ENCODE measurements at places on chromosomes 12 and 14.

- no peak for DNase-seq
These were observed 125.9 kb upstream of the FOXN3 start for GRCh38 chr14:89542786-89543424.

GRCh38 chr14:50947446-50947845 is 3.2 kb upstream of the PYGL start:
- DNase-seq = no peak

- DNase-seq = no peak
These were observed 1592.4 kb upstream of the SEL1L start for GRCh38 chr14:83126076-83126475.

- DNase-seq = no peak
These were observed 105.1 kb downstream of the RERG start for GRCh38 chr12:15116086-15116485.

- DNase-seq = no peak
These were observed 207.5 kb upstream of the RTL1 start for GRCh38 chr14:101110729-101111619.

DNA sequence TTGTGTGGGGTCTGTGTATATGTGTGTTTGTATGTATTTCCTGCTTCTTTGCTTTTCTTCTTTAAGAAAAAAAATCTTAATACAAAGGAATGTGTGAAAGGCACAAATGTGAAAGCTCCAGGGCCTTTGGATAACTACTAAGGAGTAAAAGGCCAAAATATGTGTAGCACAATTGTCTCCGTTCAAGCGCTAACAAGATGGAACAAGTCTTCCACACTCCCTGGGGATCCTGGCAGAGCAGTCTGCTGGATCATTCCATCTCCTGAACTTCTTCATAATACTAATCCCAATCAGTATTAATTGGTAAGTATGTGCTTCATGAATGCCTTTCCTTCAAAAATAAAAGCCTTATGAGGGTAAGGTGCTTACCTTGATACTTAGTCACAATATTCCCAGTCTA is 462.5 kb upstream of the TBX3 start:
- DNase-seq = no peak

DNA sequence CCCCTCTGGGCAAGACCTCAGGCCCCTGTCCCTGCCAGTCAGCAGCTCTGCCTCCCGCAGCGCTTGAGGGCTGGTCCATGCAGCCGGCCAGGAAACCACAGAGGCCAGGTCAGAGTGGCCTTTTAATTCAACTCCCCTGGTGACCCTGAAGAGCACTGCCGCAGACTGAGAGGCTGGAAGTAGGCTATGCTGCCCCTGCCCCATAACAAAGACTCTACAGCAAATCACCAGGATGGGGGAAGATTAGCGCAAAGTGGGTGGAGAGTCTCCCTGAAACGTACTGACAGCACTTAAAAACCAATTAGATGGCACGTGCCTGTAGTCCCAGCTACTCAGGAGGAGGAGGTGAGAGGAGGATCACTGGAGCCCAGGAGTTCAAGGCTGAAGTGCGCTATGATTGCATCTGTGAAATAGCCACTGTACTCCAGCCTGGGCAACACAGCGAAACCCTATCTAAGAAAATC is 70.5 kb downstream of the ITPK1 start:
- no peak for DNase-seq

DNA sequence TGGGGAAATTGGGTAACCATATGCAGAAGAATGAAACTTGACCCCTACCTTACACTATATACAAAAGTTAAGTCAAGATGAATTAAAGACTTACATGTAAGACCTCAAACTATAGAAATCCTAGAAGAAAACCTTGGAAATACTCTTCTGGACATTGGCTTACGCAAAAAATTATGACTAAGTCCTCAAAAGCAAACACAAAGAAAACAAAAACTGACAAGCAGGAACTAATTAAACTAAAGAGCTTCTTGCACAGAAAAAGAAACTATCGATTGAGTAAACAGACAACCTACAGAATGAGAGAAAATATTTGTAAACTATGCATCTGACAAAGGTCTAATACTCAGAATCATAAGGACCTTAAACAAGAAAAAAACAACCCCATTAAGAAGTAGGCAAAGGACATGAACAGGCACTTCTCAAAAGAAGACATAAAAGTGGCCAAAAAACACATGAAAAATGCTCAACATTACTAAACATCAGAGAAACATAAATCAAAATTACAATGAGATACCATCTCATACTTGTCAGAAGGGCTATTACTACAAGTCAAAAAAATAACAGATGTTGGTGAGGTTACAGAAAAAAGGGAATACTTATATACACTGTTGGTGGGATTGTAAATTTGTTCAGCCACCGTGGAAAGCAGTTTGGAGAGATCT is 37.0 kb upstream of the CFAP54 start:
- no peak for DNase-seq

GRCh38 chr14:29016050-29016900 is 249.7 kb downstream of the FOXG1 start:
- DNase-seq = no peak

- DNase-seq = no peak
These were observed 9.8 kb upstream of the RIMKLB start for GRCh38 chr12:8687846-8688601.

- no peak for DNase-seq
These were observed 1075.8 kb upstream of the FLRT2 start for GRCh38 chr14:84454114-84454513.

GRCh38 chr12:46212108-46212982 is 56.5 kb downstream of the SLC38A1 start:
- DNase-seq = no peak

DNA sequence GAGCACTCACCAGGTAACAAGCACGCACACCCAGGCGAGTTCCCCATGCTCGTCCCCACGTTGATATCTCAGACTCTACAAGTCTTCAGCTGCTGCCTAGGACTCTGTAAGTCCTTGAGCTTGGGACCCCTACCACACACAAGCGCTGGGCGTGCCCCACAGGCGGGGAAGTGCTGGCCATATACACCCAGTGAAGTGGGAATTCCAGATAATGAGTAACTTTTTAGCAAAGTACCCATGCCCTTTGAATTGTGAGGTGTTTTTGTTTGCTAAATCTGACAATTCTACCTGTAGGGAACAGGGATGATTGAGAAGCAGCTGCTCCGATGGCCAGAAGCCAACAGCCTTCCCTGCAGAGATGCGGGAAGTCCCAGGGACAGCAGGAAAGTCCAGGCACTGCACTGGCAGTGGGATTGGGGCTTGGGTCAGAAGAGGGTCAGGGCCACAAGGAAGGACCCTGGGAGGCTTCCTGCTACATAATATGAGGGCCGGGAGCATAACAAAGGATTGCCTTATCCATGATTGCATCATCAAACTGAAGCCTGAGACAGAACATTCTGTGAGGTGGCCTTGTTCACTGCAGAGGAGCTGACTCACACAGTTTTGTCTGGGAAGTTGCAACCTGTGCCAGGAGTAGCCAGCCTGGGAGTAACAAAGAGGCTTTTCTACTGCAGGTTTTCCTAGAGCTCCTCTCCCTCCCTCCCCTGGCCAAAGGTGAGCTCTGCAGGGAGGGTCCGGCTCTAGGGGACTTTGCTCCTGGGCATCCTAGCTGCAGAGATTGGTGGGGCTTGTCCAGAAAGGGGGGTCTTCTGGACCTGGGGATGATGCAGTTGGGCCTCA is 13.2 kb upstream of the SERPINA3 start:
- DNase-seq = no peak

DNA sequence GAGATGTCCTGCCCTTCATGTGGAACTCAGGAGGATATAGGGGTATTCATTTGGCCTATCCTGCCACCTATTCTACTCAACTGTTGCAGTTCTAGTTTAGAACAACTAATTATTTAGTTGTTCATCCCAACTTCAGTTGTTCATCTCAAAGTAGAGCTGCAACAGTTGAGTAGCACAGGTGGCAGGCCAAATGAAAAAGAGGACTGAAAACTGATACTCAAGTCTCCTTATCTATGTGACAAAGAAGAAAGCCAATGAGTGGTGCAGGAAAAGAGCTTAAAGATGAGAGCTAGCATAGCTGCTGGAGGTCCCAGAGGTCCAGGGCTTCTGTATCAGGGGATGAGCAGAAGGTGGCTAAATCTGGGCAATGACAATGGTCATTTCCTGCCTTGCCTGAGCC is 148.9 kb upstream of the KITLG start:
- no peak for DNase-seq

DNA sequence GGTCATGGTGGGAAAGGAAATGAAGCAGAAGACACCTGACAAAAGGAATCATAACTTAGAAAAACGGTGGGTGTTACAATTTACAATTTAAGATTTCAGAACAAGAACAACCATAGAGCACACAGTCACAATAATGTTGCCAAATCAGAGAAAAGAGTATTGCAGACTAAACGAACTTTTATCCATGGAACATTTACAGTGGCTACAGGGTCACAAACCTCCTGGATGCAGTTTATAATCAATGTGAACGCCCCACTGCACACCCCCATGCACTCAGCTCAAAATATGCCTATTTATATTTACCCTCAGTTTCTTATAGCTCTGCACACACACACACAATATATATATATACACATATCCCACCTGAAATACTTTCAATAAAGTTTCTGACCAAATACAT is 8.0 kb downstream of the KRR1 start:
- DNase-seq = no peak

DNA sequence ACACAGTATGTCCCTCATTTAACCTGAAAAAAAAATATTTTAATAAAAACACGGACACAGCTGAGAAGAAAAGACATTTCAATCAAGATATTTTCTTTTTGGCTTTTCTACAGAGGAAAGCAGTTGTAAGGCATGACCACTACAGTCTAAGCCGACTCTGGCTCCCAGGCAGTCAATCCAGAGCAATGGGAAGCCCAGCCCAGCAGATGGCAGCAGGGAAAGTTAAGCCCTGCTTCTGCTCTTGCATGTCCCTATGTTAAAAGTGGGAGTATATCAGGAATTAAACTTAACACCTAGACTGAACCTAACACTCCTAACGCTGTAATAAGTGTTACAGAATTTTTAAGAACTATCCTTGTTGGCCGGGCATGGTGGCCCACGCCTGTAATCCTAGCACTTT is 19.5 kb upstream of the HAL start:
- DNase-seq = no peak

DNA sequence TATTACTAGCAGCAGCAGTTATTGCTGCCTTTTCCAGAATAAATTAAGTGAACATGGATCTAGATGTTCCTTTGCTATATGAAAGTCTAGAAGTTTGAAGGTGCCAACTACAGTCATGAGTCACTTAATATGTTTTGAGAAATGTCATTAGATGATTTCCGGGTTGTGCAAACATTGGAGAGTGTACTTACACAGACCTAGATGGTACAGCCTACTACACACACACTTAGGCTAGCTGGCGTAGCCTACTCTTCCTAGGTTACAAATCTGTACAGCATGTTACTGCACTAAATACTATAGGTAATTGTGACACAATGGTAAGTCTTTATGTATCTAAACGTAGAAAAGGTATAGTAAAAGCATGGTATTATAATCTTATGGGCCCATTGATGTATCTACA is 368.1 kb downstream of the PDZRN4 start:
- no peak for DNase-seq

DNA sequence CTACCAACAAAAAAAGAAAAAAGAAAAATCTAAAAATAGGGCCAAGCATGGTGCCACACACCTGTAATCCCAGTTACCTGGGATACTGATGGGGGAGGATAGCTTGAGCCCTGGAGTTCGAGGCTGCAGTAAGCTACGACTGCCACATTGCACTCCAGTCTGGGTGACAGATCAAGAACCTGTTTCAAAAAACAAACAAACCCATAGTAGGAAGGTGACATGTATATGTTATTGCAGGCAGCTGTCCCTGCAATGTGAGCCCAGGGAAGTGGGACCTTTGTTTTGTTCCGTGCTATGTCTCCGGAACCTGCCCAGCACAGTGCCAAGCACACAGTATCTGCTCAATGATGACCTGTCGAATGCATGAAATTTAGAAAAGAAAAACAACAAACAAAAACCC is 37.2 kb upstream of the YY1 start:
- no peak for DNase-seq

GRCh38 chr14:91220581-91221000 is 23.9 kb downstream of the GPR68 start:
- DNase-seq = no peak

DNA sequence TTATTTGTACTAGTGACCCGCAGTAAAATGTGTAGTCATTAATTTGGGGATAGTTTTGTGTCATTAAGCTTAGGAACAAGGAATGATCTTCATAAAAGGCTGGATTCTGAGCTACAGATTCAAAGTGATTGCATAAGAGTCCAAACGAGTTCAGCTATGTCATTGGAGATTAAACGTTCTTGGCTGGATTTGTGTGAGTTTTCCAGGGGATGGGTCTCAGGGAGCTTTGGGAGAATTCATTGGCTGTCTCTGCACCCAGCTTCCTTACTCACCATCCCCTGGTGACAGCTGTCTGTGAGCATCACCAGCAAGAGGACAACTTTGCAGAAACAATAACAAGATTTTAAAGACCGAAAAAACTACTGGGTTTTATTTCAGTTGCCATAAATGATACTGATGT is 130.4 kb downstream of the DAAM1 start:
- DNase-seq = no peak

DNA sequence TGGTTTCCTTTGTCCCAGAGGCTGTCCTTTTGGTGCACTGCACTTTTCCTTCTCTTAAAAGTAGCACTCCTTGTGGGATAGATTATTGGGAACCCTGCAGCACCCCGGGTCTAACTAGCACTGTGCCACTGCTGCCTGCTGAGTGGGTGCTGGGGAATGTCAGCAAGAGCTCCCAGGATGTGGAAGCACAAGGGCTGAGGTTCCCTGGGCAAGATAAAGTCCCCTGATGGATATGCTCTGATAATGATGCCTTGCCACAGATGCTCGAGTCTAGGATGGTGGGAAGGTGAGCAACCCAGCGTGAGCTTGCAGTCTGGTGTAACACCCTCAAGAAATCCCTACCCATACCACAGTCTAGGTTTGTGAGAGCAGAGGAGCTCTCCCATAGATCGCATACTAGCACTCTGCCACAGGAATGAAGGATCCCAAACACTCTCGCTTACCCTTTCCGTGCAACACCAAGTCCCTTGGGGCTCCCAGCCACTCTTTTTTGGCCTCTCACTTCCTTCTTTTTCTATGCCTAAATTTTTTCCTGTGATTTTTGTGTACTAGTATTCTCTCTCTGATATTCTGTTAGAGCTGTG is 32.6 kb downstream of the USP15 start:
- DNase-seq = no peak

DNA sequence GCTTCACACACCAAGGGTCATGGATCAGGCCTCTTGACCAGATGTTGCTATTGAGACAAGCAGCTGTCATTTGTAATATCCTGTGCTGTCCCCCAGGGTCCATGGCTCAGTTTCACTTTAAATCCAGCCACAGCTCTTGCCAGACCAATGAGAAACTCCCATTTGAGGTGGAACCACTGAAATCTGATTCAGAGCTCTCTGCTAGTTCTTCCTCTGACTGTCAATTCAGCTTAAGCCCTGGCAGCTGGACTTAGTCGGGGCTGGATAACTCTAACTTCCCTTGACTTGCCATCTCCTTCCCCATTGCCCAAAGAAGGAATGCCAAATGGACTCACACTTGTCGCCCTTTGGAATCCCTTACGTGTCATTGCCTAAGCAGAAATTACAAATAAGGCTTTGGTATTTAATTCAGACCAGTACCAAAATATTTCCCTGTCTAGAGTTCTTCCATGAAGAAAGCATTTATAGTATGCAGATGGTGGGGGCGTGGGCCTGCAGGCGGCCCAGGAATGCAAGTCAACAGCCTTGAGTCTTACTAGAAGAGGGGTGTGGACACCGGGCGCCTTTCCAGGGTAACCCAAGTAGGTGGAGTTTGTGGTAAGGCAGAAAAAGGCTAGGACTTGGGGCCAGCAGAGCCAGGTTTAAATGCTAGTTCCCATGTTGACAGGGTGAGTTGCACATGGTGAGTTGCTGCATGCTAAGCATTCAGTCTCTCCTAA is 96.9 kb upstream of the TMPO start:
- no peak for DNase-seq

GRCh38 chr12:115228434-115228833 is 544.5 kb upstream of the TBX3 start:
- no peak for DNase-seq
